ENCODE measurements at places on chromosomes 4 and X.

DNA sequence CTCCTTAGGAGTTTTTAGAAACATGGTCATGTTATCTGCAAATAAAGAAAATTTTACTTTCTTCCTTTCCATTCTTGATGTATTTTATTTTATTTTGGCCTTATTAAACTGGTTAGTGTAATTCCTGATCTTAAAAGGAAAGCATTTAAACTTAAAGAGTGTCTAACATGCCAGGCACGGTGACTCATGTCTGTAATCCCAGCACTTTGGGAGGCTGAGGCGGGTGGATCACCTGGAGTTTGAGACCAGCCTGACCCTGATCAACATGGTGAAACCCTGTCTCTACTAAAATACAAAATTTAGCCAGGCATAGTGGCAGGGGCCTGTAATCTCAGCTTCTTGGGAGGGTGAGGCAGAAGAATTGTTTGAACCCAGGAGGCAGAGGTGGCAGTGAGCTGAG is 281.3 kb downstream of the PTTG2 start:
- no peaks in the 10 kb centered on the region for H3K36me3 ChIP-seq
- no peak for DNase-seq
- H3K4me3 ChIP-seq, result no peak overlapping the region
- no peaks in the 10 kb centered on the region for H3K4me1 ChIP-seq

DNA sequence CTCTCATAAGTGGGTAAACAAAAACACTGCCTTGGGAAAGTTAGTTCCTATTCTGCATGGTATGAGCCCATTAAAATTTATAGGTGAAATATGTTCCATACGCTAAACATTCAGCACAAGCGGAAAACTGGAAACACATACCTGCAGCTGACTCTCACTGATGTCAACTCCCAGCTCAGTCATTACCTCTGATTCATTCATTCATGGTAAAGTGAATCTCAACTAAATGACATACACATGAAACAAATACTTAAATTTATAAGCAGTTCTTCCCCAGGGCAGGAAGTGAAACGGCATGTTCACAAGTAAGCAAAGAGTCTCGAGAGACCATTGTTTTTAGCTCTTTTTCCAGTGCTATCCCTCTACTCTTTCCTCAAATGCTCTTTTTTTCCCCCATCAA is 1.6 kb downstream of the SLC10A6 start:
- H3K27ac ChIP-seq, result no peak overlapping the region
- H3K27me3 ChIP-seq, result no peaks in the 10 kb centered on the region
- H3K4me3 ChIP-seq, result no peak overlapping the region
- DNase-seq, result no peak
- no peaks in the 10 kb centered on the region for H3K36me3 ChIP-seq

DNA sequence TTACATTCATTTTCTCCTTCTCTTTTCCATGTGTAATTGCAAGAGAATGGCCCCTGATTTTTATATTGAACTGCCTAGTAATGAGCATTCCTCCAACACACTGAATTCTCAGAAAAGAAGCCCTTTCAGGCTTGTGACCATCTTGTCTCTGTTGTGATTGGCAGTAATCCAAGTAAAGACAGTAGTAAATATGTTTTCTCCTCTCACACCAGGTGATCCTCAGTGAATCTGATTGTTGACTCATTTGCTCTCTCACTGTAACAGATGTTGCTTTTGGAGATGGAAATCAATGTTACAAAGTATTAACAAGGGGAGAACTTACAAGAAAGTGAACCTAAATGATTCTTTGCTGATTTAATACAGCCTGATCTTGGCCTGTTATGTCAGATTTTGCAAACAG is 271.0 kb downstream of the AFF2 start:
- H3K4me3 ChIP-seq, result no peak overlapping the region
- no peaks in the 10 kb centered on the region for H3K27me3 ChIP-seq
- H3K36me3 ChIP-seq, result no peaks in the 10 kb centered on the region
- H3K4me1 ChIP-seq, result no peaks in the 10 kb centered on the region
- DNase-seq, result no peak

DNA sequence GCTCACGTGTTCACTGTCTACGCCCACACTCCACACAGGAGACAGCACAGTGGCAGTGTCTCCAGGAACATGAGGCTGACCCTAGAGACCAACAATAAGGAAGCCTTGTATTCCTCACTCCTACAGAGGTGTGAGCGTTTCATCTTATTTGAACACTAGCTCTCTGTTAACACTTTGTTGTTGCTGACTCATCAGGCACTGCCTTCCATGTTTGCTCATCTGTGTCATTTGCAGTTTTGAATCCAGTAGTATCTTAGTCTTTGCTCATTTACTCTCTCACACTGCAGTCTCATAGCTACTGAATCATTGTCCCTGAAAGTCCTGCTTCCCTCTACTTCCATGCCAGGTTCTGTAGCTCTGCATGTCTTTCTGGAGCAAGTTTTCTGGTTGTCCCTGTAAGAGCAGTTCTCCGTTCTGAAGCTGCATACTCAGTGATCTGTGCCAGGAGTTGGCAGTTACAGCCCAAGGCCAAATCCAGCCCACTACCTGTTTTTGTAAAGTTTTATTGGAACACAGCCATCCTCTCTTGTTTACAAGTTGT is 80.3 kb upstream of the DCLK2 start:
- no peaks in the 10 kb centered on the region for H3K27me3 ChIP-seq
- no peak for DNase-seq
- H3K36me3 ChIP-seq, result no peaks in the 10 kb centered on the region
- H3K4me3 ChIP-seq, result no peak overlapping the region
- H3K4me1 ChIP-seq, result no peaks in the 10 kb centered on the region
- H3K27ac ChIP-seq, result no peak overlapping the region

DNA sequence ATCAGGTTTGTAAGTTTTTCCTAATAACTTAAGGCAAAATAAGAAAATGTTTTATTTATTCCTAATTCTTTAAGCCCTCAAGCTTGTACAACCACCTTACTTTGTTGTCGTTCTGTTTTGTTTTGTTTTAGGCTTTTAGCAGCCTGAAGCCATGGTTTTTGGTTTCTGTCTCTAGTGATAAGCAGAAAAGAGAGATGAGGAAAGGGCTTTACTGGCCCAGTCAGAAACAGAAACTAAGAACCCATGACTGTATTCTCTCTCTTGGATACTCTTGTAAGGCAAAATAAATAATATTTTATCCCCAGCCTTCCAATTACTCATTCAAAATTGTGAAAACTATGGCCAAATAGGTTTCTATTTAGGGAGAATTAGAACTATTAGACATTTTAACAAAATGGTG is 29.4 kb downstream of the TBC1D19 start:
- H3K36me3 ChIP-seq, result no peaks in the 10 kb centered on the region
- peak overlapping the region; percentile 30 for H3K27ac ChIP-seq
- H3K4me1 ChIP-seq, result peaks cover 2% of the 10 kb centered on the region
- DNase-seq, result peak; percentile 6
- H3K4me3 ChIP-seq, result no peak overlapping the region
- no peaks in the 10 kb centered on the region for H3K27me3 ChIP-seq

- no peak overlapping the region for H3K27ac ChIP-seq
- H3K4me1 ChIP-seq, result no peaks in the 10 kb centered on the region
- H3K27me3 ChIP-seq, result no peaks in the 10 kb centered on the region
- H3K36me3 ChIP-seq, result no peaks in the 10 kb centered on the region
- H3K4me3 ChIP-seq, result no peak overlapping the region
- DNase-seq, result no peak
Observed at GRCh38 chr4:177010418-177010817, 217.7 kb upstream of the VEGFC start.

DNA sequence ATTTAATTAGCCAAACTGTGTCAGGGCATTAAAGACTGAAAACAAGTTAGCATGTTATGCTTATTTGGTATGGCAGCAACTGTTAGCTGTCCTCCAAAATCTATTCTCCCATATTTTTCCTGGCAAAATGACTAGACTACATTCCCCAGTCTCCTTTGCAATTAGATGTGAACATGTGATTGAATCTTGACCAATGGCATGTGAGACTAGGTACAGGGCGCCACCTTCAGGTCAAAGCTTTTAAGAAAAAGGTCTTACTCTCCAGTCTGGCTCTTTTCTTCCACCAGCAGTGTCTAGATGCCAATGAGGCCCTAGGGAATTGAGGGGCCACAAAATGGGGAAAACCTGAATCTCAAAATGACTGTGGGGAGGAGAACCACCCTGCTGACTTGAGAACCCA is 408.2 kb downstream of the SMARCA1 start:
- no peak overlapping the region for H3K27ac ChIP-seq
- H3K36me3 ChIP-seq, result no peaks in the 10 kb centered on the region
- no peaks in the 10 kb centered on the region for H3K4me1 ChIP-seq
- H3K27me3 ChIP-seq, result no peaks in the 10 kb centered on the region
- DNase-seq, result no peak

- H3K27me3 ChIP-seq, result no peaks in the 10 kb centered on the region
- no peak for DNase-seq
Observed at GRCh38 chr4:175639346-175639745, 172.7 kb downstream of the GPM6A start.

DNA sequence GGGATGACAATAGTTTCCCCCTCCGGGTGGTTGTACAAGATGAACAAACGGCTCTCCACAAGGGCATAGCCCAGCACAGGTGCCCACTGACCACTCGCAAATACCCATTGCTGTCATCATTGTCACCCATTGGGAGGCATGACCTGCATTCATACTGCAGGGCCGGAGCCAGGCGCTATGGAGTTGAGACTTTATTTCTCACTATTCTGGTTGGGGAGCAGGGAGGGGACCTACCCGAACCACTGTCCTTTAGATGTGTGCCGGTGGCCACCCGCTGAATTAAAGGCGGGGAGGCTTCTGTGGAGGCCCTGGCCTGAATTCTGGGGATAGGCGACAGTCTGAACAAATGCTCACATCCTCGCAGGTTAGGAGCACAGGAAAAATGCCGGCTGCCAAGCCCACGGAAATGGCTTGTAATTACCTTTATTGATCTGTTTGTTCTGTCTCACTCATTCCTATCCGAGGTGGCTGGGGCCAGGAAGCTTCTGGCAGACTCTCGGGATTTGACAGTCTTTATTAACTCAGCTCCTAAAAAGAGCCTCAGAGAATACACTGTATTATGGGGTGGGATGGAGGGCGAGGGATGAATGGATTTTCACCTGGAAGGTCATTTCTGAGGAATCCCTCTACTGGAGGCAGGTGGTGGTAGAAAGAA is 125.1 kb upstream of the PSAPL1 start:
- H3K4me3 ChIP-seq, result no peak overlapping the region
- H3K27ac ChIP-seq, result no peak overlapping the region
- no peak for DNase-seq
- H3K36me3 ChIP-seq, result no peaks in the 10 kb centered on the region
- no peaks in the 10 kb centered on the region for H3K27me3 ChIP-seq
- no peaks in the 10 kb centered on the region for H3K4me1 ChIP-seq

DNA sequence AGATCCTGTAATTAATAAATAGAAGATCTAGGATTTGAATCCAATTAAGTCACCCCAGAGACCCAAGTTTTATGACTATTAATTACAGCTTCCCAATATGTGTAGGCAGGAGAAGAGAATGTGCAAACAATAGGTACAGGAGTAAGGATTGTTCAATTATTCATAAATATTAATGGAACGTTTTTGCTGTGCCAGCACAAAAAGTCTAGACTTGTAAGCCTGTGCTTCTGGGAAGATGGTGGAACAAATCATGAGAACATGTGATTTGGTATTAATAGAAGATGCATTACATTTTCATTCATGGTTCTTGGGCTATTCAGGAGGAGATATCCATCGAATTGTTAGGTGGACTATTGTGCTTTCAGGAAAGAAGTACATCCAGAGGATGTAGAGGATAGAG is 1240.9 kb downstream of the STIM2 start:
- no peak overlapping the region for H3K4me3 ChIP-seq
- H3K36me3 ChIP-seq, result no peaks in the 10 kb centered on the region
- H3K27me3 ChIP-seq, result no peaks in the 10 kb centered on the region
- H3K27ac ChIP-seq, result no peak overlapping the region
- DNase-seq, result no peak

DNA sequence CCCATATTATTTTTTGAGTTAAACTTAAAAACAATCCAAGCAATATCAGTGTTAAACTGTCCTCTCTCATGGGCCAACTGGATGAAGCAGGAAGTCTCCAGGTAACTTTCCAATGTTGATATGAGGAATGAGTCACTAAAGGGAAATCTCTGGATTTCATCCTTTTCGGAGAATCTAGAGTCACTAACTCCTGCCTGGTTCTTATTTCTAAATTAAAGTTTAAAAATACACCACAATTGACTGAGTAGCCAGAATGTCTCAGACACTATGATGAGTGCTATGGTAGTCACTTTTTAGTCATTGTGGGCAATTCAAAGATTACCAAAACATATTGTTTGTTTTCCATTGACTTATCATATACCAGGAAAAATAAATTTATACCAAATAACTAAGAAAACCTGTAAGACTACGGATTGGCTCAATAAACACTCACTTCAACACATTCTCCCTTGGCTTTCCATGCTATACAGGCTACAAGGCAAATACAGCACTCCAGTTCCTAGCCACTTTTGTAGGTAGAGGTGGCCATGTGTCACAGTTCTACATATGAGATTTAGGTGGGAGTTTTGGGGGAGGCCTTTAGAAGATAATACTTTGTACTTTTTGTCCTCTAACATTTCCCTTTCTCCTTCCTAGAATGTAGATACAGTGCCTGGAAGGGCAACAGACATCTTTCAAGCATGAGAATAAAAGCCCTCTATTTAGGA is 8.6 kb downstream of the SLC9B2 start:
- H3K4me1 ChIP-seq, result no peaks in the 10 kb centered on the region
- H3K27me3 ChIP-seq, result no peaks in the 10 kb centered on the region
- H3K4me3 ChIP-seq, result no peak overlapping the region
- H3K27ac ChIP-seq, result no peak overlapping the region
- no peak for DNase-seq

GRCh38 chr4:126354784-126355183 is 1040.0 kb downstream of the FAT4 start:
- no peak for DNase-seq
- no peaks in the 10 kb centered on the region for H3K36me3 ChIP-seq
- H3K27ac ChIP-seq, result no peak overlapping the region
- H3K27me3 ChIP-seq, result no peaks in the 10 kb centered on the region

- no peaks in the 10 kb centered on the region for H3K27me3 ChIP-seq
- no peak for DNase-seq
- no peaks in the 10 kb centered on the region for H3K36me3 ChIP-seq
- no peak overlapping the region for H3K4me3 ChIP-seq
Observed at GRCh38 chr4:129561886-129562671, 466.1 kb downstream of the C4orf33 start.

GRCh38 chr4:102563000-102563399 is 61.8 kb downstream of the NFKB1 start:
- no peak overlapping the region for H3K4me3 ChIP-seq
- DNase-seq, result no peak
- no peak overlapping the region for H3K27ac ChIP-seq
- H3K36me3 ChIP-seq, result peaks cover 3% of the 10 kb centered on the region

DNA sequence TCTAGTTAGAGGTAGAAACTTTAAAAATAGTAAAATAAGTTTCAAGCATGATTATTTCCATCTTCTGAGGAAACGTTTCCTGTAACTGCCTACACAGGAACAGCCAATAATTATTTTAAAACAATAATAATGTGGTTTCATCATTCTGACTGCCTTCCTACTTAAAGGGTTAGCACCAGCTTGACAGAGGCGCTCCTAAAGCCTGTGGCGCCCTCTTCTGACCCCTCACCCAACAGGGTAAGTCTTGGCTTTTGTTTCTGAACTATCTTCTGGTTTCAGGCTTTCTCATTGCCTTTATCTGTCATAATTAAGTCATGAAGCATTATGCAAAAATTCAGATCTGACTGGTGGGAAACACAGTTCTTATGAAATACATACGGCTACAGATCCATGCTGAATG is 96.7 kb downstream of the ITM2A start:
- no peak overlapping the region for H3K27ac ChIP-seq
- peaks cover 2% of the 10 kb centered on the region for H3K4me1 ChIP-seq
- DNase-seq, result peak; percentile 86
- no peaks in the 10 kb centered on the region for H3K27me3 ChIP-seq
- H3K36me3 ChIP-seq, result no peaks in the 10 kb centered on the region
- no peak overlapping the region for H3K4me3 ChIP-seq

GRCh38 chr4:150395872-150396271 is 186.1 kb upstream of the MAB21L2 start:
- H3K36me3 ChIP-seq, result peaks cover 5% of the 10 kb centered on the region
- DNase-seq, result no peak
- H3K4me1 ChIP-seq, result no peaks in the 10 kb centered on the region
